ENCODE measurements at places on chromosomes 5 and 9.

DNA sequence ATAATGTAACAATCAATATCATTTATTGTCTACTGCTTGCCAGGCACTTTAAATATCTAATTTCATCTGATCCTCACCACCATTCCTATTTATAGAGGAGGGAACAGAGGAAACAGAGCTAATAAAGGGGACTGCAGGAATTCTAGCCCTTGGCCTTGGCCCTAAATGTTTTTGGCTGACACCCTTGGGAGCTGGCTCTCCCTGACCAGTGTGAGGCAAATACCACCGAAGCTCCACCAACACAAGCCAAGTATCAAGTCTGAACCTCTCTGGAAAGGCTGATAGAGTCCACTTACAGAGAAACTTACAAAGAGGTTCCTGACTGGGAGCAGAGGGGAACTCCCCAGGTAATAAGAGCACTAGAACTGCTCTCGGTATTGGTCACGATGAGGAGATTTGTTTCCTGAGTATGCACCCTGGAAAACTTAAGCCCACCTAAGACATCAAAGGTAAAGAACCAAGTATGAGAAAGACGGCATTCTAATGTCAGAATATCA lies 243.1 kb upstream of the PANK3 start:
- DNase-seq = no peak

DNA sequence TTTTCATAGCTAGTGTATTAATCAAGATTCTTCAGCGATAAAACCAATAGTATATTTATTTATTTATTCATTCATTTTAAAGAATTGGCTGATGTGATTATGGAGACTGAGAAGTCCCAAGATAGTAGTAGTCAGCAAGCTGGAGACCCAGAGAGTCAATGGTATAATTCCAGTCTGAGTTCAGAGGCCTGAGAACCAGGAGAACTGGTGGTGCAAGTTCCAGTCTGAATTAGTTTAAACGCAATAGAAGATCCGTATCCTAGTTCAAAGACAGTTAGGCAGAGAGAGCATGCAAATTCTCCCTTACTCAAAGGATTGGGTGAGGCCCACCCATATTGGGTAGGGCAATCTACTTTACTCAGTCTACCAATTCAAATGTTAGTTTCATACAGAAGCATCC lies 364.2 kb upstream of the RPS23 start:
- DNase-seq = no peak

- DNase-seq = no peak
Measured at GRCh38 chr9:125524583-125525355, 182.2 kb downstream of the MAPKAP1 start.

- DNase-seq = no peak
Measured at GRCh38 chr9:117678871-117679270, 25.3 kb upstream of the TLR4 start.

- no peak for DNase-seq
Measured at GRCh38 chr5:128009403-128009802, 74.2 kb upstream of the SLC12A2 start.

- no peak for DNase-seq
Measured at GRCh38 chr5:136420168-136420898, 55.0 kb upstream of the TRPC7 start.

Measured in psoas muscle (tissue), 8 donors.